Prostate gland (tissue), 2 donors: ENCODE measurements at places on chromosomes 6 and 20.

GRCh38 chr6:136840276-136841001 is 18.0 kb downstream of the PEX7 start:
- DNase-seq, result no peak

- DNase-seq, result no peak
Measured at GRCh38 chr6:159036673-159037072, 8.1 kb downstream of the TAGAP start.

DNA sequence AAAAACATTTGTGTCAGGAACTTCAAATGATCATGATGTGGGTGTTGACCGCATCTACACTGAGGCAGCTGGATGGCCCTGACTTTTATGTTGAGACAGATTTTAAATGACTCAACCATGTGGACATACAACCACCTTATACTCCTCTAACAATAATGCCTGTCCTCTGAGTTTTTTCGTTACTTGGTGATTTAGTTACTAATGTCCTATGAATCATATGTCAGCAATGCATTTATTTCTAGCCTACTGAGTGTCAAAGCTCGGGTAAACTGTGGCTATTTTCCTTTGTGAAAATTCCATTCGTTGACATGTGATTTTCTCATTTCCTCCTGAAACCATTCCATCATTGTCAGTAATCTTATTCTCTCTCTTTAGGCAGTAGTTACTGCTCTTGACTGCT is 38.9 kb upstream of the NKX2-4 start:
- no peak for DNase-seq

GRCh38 chr6:54737247-54737646 is 109.3 kb upstream of the FAM83B start:
- no peak for DNase-seq

DNA sequence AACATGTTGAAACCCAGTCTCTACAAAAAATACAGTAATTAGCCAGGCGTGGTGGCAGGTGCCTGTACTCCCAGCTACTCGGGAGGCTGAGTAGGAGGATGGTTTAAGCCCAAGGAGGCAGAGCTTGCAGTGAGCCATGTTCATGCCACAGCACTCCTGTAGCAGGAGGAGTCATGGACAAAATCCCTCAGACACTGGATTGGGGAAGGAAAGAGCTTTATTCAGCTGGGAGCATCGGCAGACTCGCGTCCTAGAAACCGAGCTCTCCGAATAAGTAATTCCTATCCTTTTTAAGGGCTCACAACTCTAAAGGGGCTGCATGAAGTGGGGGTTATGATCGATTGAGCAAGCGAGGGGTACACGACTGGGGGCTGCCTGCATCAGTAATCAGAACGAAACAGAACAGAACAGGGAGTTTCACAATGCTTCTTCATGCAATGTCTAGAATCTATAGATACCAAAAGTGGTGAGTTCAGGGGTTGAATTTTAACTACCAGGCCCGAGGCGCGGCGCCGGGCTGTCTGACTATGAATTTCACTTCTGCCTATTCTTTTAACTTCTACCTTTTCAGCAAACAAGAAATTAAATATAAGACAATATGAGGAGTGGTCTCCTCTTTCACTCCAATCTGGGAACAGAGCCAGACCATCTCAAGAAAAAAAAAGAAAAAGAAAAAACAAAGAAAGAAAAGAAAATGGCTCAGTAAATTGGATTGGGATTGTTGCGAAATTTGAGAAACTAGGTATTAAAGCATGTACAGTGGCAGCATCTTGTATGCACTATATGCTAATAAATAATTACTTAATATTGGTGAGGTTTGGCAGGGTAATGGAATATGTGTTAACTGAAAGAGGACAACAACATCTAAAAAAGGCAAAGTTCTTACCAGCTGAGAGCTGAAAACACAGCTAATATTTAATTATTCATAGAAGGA is 23.6 kb downstream of the HMGN4 start:
- DNase-seq, result no peak

DNA sequence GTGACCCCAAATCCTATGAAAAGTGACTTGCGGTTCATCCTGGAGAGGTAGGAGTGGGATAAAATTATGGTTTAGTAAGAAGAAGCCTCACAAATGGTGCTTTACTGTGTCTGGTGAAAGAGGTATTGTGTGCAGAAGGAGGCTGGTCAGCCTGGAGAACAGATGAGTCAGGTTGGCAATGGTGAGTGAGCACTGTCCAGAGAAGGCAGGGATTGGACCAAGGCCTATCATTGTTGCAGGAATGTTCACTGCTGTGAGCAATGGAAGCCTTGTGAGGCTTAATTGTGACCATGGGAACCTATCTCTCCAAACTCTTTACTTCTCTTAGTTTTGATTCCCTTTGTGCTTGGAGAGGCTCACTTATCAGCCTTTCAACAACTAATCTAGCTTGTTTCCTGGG is 89.0 kb upstream of the KCNK16 start:
- DNase-seq, result no peak

DNA sequence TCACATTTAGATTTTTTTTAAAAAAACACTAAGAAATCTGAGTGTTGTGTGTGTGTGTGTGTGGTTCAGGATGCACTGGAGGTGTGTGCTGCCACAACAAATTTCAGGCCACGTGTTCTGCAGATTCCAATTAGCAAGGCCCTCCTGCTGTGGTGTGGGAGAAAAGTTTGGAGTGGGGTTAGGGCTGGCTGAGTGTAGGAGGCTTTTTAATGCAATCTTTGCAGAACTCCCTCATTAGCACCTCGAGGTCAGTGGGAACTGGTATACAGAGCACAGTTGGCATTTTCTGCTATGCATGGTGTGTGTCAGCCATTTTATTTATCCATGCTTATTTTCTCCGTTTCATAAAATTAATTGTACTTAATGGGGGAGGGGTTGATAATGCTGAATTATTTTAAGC is 187.6 kb downstream of the SOX4 start:
- no peak for DNase-seq

- no peak for DNase-seq
Measured at GRCh38 chr6:99743647-99744046, 137.0 kb downstream of the PRDM13 start.

DNA sequence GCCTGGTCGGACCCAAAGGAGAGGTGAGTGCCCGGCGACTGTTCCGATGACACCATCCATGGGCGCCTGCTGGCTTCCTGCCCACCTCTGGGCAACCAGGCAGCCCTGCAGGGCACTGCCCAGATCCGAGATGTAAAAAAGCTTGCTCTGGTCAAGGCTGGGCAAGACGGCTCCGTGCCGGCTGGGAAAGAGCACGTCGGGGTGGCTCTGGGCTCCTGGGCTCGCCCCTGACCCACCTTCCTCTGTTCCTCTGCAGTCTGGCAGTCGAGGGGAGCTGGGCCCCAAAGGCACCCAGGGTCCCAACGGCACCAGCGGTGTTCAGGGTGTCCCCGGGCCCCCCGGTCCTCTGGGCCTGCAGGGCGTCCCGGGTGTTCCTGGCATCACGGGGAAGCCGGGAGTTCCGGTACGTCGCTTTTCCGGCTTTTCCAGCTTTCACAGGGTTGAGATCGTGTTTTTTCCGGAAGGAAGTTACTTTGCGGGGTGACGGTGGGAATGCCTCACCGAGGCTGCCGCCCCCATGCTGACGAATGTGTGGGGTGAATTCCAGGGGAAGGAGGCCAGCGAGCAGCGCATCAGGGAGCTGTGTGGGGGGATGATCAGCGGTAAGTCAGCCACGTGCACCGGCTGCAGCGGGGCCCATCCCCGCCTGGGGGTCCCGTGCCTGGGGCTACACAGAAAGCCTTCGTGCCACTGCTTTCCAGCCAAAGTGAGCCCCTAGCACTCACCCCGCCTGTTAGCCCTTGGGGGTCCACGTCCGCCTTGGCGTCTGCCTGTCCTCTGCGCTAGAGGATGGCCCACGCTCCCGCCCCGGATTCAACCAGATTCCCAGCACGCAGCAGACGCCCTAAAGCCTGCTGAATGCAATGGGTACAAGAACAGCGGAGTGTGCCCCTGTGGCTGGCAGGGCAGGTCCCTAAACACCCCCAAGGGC is 19.3 kb downstream of the COL9A3 start:
- no peak for DNase-seq

GRCh38 chr6:37319856-37320480 is 33.8 kb upstream of the RNF8 start:
- no peak for DNase-seq

DNA sequence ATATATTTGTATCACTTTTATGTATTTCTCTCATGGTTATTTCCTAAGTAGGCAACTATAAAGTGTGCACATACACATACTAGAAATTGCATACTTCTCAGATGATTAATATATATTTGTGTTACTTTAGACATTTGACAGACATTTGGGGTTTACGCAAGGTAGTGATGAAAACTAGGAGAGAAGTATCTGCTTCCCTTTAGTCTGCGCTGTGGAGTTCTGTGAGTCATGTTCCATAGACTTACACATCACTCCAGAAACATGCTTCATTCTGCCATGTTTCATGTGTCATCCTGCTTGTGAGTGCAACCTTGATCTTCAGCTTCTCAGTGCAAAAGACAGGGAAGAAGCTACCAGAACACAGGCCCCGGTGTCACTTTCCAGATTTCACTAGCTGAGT is 200.7 kb upstream of the BMP2 start:
- no peak for DNase-seq

GRCh38 chr20:34511891-34512265 is 4.3 kb upstream of the DYNLRB1 start:
- DNase-seq, result no peak

DNA sequence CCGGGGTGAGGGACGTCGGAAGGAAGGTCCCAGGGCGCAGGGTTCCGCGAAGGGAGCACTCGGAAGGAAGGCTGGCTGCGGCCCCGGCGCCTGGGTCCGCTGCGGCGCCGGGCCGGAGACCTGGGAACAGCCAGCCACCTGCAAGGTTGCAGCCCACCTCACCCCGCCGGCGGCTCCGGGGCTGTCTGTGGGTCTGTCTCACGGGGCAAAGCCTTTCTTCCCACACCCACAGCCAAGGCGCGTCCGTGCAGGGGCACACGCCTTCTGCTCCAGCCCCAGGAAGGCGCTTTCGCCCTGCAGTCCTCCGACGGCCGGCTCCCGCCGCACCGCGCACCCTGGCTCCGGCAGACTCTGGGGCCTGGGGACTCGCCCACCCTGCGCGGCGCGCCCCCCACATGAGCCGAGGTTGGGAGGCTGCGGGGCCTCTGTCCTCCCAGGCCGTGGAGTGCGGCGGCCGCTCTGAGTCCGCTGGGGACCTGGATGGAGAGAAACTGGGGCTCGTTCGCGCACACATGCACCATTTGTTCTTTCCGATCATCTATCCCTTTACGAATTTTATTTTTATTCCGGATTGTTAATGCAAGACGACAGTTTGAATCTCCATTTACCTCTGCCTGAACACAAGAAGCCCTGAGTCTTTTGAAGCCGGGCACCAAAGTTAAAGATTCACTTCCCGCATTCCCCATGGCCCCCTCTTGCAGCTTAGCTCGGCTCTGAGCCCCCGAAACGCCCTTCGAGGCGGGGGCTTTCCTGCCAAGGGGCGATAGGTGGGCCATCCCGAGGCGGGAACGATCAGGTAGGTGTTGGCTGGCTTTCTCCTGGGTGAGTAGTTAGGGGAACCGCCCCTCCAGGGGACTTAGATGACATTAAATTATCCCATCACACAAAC is 4.5 kb upstream of the FOXC1 start:
- no peak for DNase-seq
